Heart left ventricle (tissue), 16 donors: ENCODE measurements at places on chromosomes 16 and 17. TPM values are rescaled to one million over a fixed set of nuclear protein-coding genes. Genes with fewer than 3 reads are reported as not detected.
A peak's percentile ranks its signal among the peaks of the same experiment; 100 is the strongest.

- no peak overlapping the region for H3K27ac ChIP-seq
- DNase-seq: no peak
- no peak overlapping the region for H3K4me3 ChIP-seq
- no peaks in the 10 kb centered on the region for H3K4me1 ChIP-seq
Observed at GRCh38 chr17:59542960-59543635, 22.3 kb upstream of the DHX40 start.

DNA sequence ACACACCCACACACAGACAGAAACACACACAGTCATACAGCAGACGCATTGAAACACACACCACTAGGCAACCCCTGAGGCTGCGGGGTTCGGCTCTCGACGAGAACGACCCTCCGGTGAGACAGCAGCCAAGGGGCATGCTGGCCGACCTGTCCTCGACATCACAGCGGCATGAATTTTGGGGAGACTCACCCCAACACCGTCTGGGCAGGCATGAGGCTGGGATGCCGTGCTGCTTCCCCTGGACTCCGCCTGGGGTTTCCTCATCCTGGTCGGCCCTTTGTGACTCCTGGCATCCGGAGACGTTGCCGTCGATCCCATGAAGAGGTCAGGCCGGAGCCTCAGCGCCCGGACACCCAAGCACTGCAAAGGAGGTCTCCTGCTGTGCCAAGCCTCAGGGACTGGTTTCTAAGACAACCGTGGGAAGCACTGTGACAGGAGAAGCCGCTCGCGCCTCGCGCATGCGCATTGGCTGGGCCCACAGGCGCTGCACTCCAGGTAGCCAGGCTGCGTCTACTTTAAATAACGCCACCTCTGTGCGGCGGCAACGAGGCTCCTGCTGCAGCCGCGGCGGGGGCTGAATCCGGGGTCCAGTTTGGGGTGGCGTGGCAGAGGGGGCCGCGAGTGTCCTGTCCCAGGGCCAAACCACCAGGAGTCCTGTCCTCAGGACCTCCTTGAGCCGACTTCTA lies 13.8 kb upstream of the KCNJ18 start:
- no peak for DNase-seq
- no peak overlapping the region for H3K27ac ChIP-seq
- no peaks in the 10 kb centered on the region for H3K36me3 ChIP-seq
- H3K27me3 ChIP-seq: no peaks in the 10 kb centered on the region
- no peaks in the 10 kb centered on the region for H3K4me1 ChIP-seq
- H3K4me3 ChIP-seq: no peak overlapping the region

GRCh38 chr17:57484081-57484666 lies 227.9 kb downstream of the MSI2 start:
- no peak overlapping the region for H3K4me3 ChIP-seq
- no peak for DNase-seq
- no peaks in the 10 kb centered on the region for H3K36me3 ChIP-seq
- H3K4me1 ChIP-seq: peaks cover 78% of the 10 kb centered on the region
- H3K27me3 ChIP-seq: no peaks in the 10 kb centered on the region

DNA sequence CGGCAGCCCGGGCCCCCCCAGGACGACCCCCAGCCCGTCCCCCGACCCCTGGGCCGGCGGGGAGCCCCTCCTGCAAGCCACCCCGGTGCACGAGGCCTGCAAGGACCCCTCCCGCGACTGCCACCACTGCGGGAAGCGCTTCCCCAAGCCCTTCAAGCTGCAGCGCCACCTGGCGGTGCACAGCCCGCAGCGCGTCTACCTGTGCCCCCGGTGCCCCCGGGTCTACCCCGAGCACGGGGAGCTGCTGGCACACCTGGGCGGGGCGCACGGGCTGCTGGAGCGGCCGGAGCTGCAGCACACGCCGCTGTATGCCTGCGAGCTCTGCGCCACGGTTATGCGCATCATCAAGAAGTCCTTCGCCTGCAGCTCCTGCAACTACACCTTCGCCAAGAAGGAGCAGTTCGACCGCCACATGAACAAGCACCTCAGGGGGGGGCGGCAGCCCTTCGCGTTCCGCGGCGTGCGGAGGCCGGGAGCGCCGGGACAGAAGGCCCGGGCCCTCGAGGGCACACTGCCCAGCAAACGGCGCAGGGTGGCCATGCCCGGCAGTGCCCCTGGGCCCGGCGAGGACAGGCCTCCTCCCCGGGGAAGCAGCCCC lies 15.6 kb upstream of the ZFPM1 start:
- DNase-seq: no peak
- H3K27ac ChIP-seq: no peak overlapping the region
- peaks cover 6% of the 10 kb centered on the region for H3K4me1 ChIP-seq
- H3K36me3 ChIP-seq: no peaks in the 10 kb centered on the region

NIP7 gene
- total RNA-seq: 10.3 TPM

ITGA2B gene
- 0.48 TPM for total RNA-seq

CNTNAP1 gene
- 3.5 TPM for total RNA-seq

DNA sequence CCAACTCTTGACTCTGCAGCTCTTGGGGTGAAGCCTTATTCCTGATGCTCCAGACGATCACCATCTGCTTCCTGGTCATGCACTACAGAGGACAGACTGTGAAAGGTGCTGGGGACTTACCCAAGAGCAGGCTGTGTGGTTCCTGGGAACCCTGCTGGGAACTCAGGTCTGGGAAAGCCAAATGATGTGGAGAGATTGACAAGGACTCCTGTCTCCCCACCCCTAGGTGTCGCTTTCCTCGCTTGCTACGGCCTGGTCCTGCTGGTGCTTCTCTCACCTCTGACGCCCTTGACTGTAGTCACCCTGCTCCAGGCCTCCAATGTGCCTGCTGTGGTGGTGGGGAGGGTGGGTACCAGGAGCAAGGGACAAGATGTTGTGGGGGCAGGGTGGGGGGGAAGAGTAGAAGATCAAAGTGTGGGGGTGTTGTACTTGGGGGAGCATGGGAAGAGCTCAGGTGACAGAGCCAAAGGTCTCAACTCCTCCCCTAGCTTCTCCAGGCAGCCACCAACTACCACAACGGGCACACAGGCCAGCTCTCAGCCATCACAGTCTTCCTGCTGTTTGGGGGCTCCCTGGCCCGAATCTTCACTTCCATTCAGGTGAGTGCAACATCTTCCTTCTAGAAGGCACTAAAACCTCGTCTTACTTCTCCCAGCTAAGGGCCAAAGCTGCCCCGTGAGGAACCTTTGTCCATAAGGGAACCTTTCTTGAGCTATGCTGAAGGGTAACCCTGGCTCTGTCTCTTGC lies 3.0 kb downstream of the SOX15 start:
- H3K27ac ChIP-seq: peak overlapping the region; percentile 66

DNA sequence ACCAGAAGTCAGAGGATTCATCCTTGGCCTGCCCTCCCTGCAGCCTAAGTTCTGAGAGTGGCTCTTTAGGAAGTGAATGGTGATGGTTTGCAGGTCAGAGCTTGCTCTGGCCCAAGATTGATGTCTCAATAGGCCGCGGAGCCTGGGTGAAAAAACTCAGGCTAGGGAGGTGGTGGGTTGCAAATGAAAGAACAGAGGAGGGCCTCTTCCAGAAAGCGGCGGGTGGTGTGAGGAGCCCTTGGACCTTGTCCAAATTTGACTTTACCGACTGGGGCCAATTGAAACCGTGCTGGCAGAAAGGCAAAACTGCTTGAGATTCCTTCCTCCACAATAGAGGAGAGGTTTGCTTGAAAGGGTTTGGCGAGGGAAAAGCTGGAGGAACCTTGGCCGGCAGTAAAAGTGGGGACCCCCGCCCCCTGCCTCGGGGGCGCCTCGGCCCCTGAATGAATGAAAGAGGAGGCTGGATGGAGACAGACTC lies 331.3 kb downstream of the SEC14L1 start:
- H3K36me3 ChIP-seq: no peaks in the 10 kb centered on the region
- H3K4me3 ChIP-seq: peak overlapping the region; percentile 13
- peak; percentile 53 for DNase-seq
- peak overlapping the region; percentile 80 for H3K27ac ChIP-seq

GRCh38 chr17:50920041-50920410 lies 53.9 kb upstream of the TOB1 start:
- no peaks in the 10 kb centered on the region for H3K36me3 ChIP-seq
- H3K4me3 ChIP-seq: no peak overlapping the region
- H3K27ac ChIP-seq: peak overlapping the region; percentile 82
- H3K4me1 ChIP-seq: peaks cover 13% of the 10 kb centered on the region
